ENCODE measurements at places on chromosomes 6 and 20.

DNA sequence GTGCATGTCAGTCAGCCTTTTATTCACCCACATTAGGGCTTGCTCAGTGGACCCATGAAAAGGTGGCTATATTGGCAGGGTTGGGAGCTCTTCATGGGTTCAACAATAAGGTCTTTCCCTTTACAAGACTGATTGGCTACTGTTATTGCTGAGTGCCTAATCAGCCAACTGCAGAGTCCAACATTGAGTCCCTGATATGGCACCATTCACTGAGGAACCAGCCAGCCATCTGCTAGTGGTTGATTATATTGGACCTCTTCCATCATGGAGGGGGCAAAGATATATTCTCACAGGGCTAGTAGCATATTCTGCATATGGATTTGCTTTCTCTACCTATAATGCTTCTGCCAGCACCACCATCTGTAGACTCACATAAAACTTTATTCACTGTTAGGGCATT, 69.9 kb downstream of the CDKAL1 start:
- no peak for DNase-seq

- no peak for DNase-seq
Observed at GRCh38 chr20:6623989-6624388, 143.5 kb upstream of the BMP2 start.

DNA sequence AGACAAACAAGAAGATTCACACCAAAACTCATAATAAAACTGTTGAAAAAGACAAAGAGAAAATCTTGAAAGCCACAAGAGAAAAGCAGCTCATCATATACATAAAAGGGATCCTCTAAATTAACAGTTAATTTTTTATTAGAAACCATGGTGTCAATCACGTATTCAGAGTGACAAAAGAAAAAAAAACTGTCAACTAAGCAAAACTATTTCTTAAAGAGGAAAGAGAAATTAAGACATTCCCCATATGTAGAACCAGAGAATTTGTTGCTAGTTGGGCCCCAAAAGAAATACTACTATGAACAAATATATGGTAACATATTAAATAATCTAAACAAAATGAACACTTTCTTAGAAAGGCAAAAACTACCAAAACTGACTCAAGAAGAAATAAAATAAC, 74.3 kb upstream of the TENT5A start:
- no peak for DNase-seq

GRCh38 chr20:64198347-64198746, 34.1 kb downstream of the MYT1 start:
- no peak for DNase-seq

Measured in fibroblast of skin of right quadriceps (primary cell).